ENCODE measurements at places on chromosomes 7 and 10.
A peak's percentile ranks its signal among the peaks of the same experiment; 100 is the strongest.

GRCh38 chr10:91664426-91664825 lies 31.6 kb upstream of the PPP1R3C start:
- DNase-seq, result no peak

DNA sequence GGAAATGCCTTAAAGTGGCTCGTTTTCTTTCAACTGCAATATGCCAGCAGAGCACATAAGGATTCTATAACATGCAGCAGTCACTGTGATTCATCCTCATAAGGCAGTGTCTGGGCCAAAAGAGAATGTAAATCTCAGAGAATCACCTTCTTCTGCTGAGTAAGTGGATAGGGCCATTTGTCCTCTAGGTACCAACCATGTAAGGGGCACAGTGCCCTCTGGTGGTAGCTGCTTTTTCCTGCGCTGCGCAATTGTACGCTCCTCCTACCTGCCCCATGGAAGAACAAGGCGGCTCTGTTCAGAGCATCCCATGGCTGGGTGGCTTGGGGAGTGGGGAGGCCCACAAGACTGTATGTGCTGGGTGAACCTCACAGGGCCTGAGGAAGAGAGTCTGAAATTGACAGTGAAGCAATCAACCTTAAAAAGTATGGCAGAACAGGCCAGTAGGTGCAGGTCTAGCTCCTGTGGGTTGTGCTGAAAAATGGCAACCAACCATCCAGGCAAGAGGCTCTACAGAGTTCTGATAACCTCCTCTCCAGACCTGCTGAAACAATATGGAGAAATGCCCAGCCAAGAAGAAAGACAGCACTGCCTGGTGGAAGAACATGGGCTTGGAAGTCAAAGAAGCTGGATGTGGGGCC lies 78.6 kb upstream of the C10orf90 start:
- peak; percentile 20 for DNase-seq

DNA sequence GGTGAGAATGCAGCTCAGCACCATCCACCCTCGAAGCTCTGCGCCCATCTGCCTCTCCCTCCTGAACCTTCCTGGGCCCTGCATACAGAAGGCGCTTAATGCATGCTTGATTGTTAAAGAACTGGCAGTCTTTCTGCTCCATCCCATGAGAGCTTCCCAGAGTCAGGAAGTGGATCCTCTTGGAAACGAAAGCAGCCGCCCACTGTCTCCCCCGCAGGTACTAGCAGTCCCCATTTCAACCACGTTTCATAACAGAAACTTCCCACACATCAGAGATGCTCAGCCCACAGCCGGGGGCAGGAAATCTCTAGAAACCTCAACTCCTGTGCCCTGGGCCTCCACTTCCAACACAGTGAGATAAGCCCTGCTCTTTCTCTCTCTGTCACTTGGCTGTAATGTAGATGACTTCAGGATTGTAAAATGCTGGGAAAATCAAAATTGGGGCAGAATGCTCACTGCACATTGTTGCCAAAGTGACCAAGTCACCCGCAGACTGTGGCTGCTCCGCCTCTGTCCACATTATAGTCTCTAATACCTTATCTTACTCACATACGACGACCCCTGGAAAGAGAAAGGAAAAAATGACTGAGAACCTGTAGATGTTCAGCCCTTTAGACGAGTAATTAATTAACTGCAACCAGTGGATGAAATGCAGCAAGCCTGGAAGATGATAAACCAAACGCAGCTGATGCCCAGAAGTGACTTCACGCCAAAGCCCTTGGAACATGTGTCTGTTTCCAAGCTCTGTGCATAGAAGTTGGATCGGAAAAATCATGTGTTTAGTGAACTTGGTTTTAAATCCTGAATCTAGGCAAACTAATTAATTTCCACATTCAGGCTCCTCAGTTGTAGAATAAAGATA lies 28.5 kb downstream of the GSDME start:
- no peak for DNase-seq

DNA sequence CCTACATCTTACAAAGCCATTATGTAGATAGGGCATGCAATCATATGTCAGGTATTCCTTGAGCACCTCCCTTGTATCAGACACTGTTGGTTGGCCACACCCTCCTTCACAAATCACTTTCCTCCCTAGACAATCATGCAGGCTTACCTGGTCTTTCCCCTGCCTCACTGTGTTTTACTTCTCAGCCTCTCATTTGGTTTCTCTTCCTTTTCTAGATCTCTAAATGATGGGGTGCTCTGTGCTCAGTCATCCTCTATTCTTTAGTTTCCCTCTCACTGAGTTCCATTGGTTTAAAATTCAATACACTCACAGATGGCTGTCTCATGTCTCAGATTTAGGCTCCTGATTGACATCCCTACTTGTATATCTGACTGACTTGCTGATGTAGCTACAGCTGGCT lies 31.4 kb downstream of the ANK3 start:
- DNase-seq, result no peak

DNA sequence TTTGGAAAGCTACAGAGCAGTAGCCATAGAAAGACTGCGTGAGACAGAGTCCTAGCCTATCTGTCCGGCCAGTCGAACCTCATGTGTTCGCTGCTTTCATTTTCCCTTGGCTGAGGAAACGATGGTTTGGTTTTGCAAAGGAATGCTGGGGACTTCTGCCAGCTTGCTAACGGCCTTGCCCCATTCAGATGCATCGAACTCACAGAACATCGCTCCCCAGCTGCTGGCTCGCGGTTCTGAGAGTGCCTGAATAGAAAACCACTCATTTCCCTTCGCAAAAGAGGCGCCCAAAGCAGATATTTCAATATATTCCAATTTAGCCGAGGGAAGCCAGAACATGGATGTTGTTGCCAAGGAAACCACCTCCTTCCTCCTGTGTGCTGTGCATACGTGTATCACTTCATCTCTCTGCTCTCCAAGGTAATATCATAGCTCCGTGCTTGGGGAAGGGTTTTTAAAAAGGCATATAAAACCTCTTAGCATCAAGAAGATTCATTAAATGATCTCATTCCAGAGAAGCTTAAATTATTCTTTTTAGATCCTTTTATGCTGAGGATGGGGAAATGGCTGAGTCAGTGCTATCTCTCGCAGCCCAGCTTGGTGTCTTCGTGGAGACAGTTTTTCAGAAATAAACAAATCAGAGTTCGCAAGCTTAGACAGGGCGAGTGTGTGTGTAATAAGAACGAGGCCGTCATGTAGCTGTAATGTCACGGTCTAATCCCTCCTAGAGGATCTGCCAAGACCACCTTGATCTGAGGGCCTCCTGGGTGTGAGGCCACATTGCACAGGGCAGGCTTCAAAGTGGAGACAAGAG lies 215.2 kb downstream of the RPS24 start:
- DNase-seq, result no peak

- peak; percentile 21 for DNase-seq
These were observed 645 bp downstream of the SLC26A4 start for GRCh38 chr7:107661081-107661864.

DNA sequence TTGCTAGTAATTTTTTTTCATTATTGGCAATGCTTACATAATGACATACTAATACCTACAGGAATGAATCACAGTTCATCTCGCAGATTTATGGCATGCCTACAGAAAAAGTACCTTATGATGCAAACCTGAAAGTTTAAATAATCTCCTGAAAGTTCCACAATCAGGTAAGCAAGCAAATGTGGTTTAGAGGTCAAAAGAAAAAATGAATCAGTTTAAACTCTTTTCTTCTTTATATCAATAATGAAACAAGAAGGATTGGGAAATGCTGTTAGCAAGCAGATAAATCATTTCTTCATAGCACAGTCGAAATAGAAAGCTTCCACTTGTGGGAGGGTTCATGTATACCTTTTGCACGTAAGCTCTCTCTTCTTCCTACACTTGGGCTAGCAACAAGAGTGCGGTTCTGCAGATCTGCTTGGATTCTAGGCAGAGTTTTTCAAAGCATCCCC lies 53.7 kb upstream of the MTPN start:
- DNase-seq, result no peak

DNA sequence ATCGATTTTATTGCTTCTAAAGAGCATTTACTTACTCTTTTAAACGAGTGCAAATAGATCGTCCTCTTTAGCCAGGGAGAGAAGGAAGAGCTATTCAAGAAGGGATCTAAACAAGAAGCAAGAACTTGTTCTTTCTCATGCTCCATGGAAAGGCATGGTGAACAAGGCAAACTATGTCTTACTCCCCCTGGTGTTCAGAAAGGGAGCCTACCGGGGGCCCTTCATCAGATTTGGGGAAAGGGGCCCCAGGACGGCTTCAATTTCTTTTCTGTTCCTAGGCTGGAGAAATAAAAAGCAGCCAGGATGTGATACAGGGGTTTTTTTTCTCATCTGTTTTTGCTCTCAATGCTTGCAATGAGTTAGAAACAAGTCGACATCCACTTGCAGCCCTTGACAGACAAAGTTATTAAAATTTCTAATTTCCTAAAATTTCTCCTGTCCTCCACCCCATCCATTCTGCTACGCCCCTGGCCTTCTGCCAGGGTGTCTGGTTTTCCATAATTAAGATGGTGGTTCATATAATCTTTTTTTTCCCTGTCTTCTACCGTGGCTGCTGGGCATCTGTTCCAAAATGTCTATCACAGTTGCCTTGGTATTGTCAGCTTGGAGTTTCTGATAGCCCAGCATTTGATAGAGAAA lies 214.4 kb downstream of the CREB5 start:
- DNase-seq, result no peak

DNA sequence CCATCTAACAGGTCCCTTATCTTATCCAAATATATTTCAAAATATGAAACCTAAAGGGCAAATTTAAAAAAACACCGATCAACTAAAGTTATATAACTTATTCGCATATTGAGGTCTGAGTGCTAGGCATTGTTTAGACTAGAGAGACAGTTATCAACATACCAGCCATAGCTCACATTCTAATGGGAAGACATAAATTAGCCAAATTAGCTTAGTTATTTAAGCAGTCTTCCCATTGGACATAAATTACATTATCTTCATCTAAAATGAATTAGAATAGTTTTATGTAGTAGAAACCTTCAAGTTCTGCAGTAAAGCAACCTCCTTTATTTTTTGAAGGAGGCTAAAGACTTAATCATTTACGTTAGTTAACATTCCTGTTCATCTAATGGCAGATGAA lies 17.4 kb downstream of the KIF5B start:
- no peak for DNase-seq

DNA sequence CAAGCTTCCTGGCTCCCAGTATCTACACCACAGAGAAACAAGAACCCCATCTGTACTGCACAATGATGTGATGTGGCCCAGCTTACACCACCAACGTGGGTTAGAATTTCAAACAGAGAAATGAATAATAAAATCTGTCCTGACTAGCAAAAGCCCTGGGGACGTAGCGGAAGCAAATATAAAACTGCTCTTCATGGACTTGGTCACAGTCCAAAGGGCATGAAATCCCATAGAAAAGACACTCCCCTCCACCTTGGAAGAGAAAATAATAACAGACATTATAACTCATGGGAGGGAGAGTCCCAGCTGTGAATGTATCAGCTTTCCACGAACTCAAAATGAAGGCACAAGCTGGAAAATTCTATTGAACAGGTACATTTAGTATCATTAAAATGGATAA lies 205.3 kb upstream of the GALNT17 start:
- no peak for DNase-seq

DNA sequence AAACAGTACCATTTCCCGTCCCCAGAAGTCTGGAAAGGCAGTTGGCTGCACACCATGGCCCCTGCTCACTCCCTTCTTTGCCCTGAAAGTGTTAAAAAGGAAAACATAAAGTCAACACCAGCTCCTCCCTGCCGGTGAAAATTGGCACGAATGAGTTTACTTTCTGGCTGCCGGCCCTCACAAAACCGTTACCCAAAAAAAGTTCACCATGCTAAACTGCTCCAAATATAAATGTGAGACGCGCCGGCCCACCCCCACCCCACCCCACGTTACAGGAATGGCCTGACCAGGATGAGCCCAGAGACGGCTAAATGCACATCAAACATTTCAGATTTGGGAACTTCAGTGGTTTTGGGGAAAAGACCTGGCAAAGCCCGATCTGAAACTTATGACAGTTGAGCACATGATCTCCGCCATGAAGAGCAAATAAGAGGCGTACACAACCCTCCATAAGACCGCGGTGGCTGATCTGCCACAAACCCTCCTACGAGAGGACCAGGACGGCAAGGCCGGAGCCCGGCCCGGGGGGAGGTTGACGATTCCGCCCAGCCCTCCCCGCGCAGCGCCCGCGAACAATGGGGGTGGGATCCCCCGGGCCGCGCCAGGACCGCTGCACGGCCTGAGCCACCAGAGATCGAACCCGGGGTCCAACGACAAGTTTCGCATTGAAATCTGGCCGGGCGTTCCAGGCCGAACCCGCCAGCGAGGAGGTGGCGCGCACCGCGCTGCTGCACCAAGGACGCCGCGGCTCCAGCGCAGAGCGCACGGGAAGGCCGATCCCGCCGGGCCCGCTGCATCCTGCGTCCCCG lies 952 bp downstream of the DIP2C start:
- DNase-seq, result no peak

DNA sequence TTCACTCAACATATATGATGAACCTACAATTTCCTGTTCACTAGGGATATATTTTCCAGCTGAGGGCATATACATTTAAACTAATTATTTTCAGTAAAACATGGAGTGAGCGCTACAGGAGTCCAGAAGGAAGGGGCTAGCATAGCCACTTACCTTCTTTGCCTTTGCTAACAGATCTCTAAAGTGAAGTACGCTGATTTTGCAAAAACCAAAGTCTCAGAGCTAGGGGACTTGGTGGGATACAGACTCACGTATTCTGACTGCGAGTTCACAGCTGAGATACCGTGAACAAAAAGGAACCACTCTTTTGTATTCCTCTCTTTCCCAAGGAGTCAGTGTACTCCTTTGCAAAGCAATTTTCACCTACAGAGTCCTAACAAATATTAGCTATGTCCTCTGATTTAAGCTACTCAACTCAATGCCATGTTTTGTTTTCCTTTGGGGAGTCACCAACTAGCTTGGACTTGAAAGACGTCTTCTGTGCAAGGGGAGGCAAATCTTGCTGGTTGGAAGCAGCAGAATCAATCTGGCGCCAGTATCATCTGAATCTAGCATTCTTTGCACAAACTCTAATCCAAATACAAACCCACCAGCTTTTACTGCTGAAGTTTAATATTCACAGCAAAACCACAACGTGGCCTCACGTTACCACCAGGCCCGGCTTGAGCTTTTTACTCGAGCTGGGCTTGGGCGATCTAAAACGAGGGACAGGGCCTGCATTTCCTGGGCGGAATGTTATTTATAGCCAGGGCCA lies 657 bp downstream of the CDNF start:
- no peak for DNase-seq

DNA sequence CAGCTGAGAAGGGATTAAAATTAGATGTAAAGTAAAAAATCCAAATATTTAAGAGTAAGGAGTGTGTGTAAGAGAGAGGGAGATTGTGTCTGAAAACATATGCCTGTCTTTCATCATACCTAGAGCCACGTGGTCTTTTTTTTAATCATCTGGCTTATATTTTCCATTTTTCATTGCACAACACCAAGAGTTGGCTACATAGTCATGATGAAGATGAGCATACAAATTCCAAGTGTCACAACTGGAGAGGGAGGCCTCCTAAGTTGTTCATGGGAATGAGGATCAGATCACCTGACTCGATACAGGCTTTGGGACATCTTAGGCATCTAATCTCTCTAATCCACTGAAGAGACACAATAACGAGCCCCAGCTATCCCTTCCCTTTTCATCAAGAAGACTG lies 47.2 kb upstream of the CCDC3 start:
- no peak for DNase-seq

Measured in activated CD4-positive, alpha-beta T cell treated with anti-CD3 and anti-CD28 coated beads, Interleukin-2, amount 50 U/mL, for 4 hours (primary cell).